ENCODE measurements at places on chromosomes 6 and 20.

- no peaks in the 10 kb centered on the region for H3K27me3 ChIP-seq
- no peak overlapping the region for H3K4me3 ChIP-seq
- no peak overlapping the region for H3K27ac ChIP-seq
- DNase-seq = no peak
- H3K36me3 ChIP-seq = no peaks in the 10 kb centered on the region
- H3K4me1 ChIP-seq = no peaks in the 10 kb centered on the region
These were observed 143.0 kb downstream of the TTLL2 start for GRCh38 chr6:167467793-167468431.

DNA sequence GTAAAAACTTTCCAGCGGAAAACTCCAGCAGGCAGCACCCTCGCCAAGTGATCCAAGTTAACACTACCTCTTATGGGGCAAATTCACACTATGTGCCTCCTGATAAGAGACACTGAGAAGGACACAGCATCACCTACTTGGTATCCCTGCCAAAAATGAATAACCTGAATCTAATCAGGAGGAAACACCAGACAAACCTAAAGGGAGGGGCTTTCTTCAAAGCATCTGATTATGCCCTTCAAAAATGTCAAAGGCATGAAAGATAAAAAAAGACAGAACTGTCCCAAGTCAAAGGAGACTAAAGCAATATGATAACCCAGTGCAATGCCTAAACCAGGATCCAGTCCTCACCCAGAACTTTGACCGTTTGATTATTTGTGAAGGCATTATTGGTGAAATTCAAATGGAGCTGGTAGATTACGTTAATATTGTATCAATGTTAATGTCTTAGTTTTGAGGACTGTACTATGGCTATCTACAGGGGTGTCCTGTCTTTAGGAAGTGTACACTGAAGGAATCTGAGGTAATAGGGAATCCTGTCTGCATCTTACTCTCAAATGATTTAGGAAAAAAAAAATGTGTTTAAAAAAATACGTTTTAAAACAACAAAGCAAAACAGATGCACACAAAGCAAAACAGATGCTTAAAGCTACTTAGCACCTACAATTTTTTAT lies 8.3 kb downstream of the TBC1D7 start:
- no peak overlapping the region for H3K27ac ChIP-seq
- no peaks in the 10 kb centered on the region for H3K27me3 ChIP-seq
- no peaks in the 10 kb centered on the region for H3K4me1 ChIP-seq
- no peak overlapping the region for H3K4me3 ChIP-seq
- H3K36me3 ChIP-seq = peaks cover 62% of the 10 kb centered on the region

- DNase-seq = peak; percentile 10
- no peaks in the 10 kb centered on the region for H3K36me3 ChIP-seq
- H3K4me1 ChIP-seq = peaks cover 2% of the 10 kb centered on the region
- no peak overlapping the region for H3K4me3 ChIP-seq
These were observed 105.5 kb downstream of the DHX35 start for GRCh38 chr20:39067526-39068216.

DNA sequence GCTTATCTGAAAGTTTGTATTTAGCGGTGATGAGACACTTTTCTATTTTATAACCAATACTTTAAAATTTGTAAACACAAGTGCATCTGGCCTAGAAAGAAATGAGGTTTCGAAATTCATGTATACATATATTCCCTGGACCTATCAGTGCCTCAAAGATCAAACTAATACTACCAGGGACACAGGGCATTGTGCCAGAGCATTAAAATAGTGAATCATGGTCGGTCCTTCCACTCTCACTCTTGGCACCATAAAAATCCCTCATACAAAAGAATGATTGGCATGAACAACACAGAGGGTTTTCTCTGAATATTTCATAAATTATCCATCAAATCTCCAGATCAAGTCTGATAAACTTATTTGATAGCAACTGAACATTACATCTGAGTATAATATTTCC lies 62.0 kb downstream of the MMUT start:
- no peaks in the 10 kb centered on the region for H3K4me1 ChIP-seq
- H3K27ac ChIP-seq = no peak overlapping the region
- no peak for DNase-seq
- no peaks in the 10 kb centered on the region for H3K36me3 ChIP-seq

DNA sequence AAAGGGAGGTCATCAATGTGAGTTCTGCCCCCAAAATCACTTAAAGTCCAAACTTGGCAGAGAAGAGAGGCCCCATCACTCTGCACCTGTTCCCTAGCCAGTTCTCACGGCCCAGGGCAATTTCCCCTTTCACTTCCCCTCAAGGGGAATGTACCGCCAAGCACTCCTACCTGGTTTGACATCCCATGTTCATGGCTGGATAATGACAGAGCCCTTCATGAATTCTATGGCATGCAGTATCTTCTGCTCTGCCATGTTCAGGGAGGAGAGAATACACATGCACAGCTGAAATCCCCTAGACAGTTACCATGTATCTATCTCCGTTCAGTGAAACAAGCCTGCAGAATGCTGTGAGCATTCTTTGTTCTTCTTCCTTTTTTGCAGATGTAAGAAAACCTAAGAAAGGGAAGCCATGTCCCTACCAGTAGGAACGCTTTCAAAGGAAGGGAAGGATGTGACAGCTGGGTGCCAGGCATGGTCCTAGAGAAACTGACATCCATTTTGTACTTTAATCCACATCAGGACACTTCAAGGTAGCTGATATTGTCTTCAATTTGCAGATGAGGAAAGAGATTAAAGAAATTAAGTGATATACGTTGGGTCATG lies 79.8 kb upstream of the ARID1B start:
- H3K36me3 ChIP-seq = no peaks in the 10 kb centered on the region
- H3K4me3 ChIP-seq = no peak overlapping the region
- no peak for DNase-seq

DNA sequence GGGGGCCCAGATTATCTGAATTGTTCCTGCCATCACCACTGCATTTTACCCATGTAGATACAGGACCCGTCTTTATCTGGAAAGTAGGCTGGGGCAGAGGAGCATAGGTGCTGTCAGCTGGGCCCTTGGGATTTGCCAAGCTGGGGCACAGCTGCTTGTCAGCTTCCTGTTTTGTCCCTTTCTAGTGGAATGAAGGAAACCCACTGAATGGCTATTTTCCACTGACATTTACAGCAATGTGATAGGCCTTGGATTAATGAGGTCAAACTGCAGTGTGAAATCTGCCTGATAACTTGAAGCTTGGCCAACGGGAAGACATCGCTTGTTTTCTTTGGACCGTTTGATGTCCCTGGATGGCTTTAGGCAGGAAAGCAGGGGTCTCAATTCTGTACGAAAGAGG lies 6.7 kb downstream of the PPP1R16B start:
- H3K27me3 ChIP-seq = peaks cover 41% of the 10 kb centered on the region
- no peaks in the 10 kb centered on the region for H3K4me1 ChIP-seq
- H3K36me3 ChIP-seq = no peaks in the 10 kb centered on the region
- DNase-seq = no peak

DNA sequence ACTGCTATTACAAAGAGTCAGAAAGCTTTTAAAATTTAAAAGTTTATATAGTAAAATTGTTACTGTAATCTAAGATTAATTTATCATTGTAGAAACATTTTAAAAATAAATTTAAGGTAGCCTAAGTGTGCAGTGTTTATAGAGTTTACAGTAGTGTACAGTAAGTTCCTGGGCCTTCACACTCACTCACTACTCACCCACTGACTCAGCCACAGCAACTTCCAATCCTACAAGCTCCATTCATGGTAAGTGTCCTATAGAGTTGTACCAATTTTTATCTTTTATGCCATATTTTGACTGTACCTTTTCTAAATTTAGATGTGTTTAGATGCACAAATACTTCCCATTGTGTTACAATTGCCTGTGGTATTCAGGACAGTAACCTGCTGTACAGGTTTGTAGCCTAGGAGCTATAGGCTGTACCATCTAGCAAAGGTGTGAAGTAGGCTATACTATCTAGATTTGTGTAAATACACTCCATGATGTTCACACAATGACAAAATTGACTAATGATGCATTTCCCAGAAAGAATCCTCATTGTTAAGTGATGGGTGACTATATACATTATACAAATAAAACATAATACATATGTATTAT lies 10.2 kb upstream of the TMEM170B start:
- DNase-seq = no peak
- peaks cover 4% of the 10 kb centered on the region for H3K27me3 ChIP-seq
- H3K36me3 ChIP-seq = no peaks in the 10 kb centered on the region
- no peak overlapping the region for H3K4me3 ChIP-seq

DNA sequence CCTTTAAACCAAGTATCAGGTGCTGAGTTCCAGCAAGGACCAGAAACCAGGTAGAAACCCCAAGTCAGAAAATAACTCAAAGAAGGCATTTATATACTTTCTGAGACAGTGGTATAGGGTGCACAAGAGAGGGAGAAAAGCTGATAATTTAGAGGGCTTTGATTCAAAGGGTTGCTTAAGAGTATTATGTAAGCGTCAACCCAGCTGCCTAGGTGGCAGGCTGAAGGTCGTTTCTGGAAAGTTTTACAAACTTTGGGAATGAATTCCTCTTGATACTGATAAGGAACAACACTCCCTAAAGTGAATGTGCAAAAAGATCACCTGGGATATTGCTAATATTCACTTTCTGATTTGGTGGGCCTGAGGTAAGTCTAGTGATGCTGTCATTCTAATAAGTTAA lies 800.7 kb downstream of the MAFB start:
- H3K36me3 ChIP-seq = no peaks in the 10 kb centered on the region
- no peak overlapping the region for H3K4me3 ChIP-seq
- peaks cover 3% of the 10 kb centered on the region for H3K27me3 ChIP-seq
- H3K27ac ChIP-seq = no peak overlapping the region
- peaks cover 16% of the 10 kb centered on the region for H3K4me1 ChIP-seq
- no peak for DNase-seq

- peaks cover 17% of the 10 kb centered on the region for H3K4me1 ChIP-seq
- peaks cover 68% of the 10 kb centered on the region for H3K27me3 ChIP-seq
- peak within 1 kb of the TSS; percentile 46 for H3K4me3 ChIP-seq
- H3K36me3 ChIP-seq = no peaks in the 10 kb centered on the region
- no peak for DNase-seq
- no peak within 1 kb of the TSS for H3K27ac ChIP-seq
These were observed at the start of gene FOXQ1 for GRCh38 chr6:1311400-1312202. Gene FOXQ1 (plus strand): TSS chr6:1312098. CDS start chr6:1312705, 607 bp downstream.

- H3K4me3 ChIP-seq = peak within 1 kb of the TSS; percentile 70
- H3K4me1 ChIP-seq = peaks cover 48% of the 10 kb centered on the region
- no peaks in the 10 kb centered on the region for H3K36me3 ChIP-seq
- H3K27ac ChIP-seq = peak within 1 kb of the TSS; percentile 84
- peak; percentile 62 for DNase-seq
These were observed at the start of gene PRDM1 for GRCh38 chr6:106085984-106086813. Gene PRDM1 (plus strand): TSS chr6:106086336. CDS start chr6:106086554, 218 bp downstream.

GRCh38 chr6:27144740-27145079 lies 102.8 kb upstream of the PRSS16 start:
- DNase-seq = no peak
- H3K4me1 ChIP-seq = peaks cover 9% of the 10 kb centered on the region
- no peaks in the 10 kb centered on the region for H3K27me3 ChIP-seq
- peak overlapping the region; percentile 87 for H3K4me3 ChIP-seq
- H3K27ac ChIP-seq = no peak overlapping the region
- H3K36me3 ChIP-seq = no peaks in the 10 kb centered on the region

DNA sequence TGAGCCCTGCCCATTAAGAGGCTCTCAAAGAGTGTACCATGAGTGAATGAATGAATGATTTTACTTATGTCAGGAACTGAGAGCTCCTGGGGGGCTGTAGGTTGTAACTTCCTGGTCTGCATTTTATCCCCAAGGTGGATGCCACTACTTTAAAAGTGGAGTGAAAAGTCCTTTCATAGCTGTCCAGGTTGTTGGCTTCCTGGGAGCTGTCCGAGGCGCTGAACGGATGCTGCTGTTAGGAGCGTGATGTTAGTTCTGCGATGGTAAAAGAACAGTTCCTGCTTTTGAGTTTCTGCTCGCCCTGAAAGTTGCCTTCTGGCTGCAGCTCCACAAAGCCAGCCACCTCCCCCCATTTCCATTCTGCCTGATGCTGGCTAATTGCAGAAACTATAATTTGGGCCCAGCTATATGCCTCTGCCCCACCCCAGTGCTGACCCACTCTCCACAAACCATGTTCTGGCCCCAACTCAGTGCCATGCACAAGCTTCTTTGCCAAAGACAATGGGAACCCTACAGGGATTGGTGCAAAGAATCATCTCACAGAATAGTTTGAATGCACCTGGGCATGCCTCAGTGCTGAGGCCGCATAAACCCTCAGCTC lies 330.9 kb upstream of the CDH4 start:
- no peak overlapping the region for H3K4me3 ChIP-seq
- H3K36me3 ChIP-seq = no peaks in the 10 kb centered on the region
- H3K27ac ChIP-seq = no peak overlapping the region
- H3K4me1 ChIP-seq = no peaks in the 10 kb centered on the region
- DNase-seq = peak; percentile 25

- no peaks in the 10 kb centered on the region for H3K36me3 ChIP-seq
- peak; percentile 47 for DNase-seq
- peaks cover 4% of the 10 kb centered on the region for H3K4me1 ChIP-seq
- peaks cover 21% of the 10 kb centered on the region for H3K27me3 ChIP-seq
- H3K27ac ChIP-seq = no peak overlapping the region
- H3K4me3 ChIP-seq = peak overlapping the region; percentile 57
These were observed 23.6 kb upstream of the TMEM181 start for GRCh38 chr6:158536084-158536890.

GRCh38 chr20:61557621-61558020 lies 305.6 kb downstream of the CDH4 start:
- H3K27ac ChIP-seq = no peak overlapping the region
- H3K27me3 ChIP-seq = no peaks in the 10 kb centered on the region
- peaks cover 27% of the 10 kb centered on the region for H3K4me1 ChIP-seq
- H3K36me3 ChIP-seq = no peaks in the 10 kb centered on the region
- no peak for DNase-seq

DNA sequence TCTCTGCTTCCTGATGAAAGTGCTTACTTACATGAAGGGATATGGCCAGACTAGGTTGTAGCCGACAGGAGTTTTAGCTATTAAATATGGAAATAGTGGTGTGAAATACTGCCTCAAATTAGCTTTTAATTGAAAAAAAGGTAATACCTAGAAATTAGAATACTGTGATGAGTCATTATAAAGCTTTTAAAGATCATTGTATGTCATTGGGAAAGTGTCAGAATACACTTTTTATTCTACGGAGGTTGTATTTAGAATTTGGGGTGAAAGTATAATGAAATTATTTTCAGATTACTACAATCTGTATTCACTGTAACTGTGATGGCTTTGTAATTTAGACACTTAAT lies 2.2 kb downstream of the LOC128125822 start:
- no peak overlapping the region for H3K27ac ChIP-seq
- peaks cover 14% of the 10 kb centered on the region for H3K4me1 ChIP-seq
- no peak for DNase-seq
- H3K4me3 ChIP-seq = peak overlapping the region; percentile 80
- peaks cover 28% of the 10 kb centered on the region for H3K36me3 ChIP-seq

DNA sequence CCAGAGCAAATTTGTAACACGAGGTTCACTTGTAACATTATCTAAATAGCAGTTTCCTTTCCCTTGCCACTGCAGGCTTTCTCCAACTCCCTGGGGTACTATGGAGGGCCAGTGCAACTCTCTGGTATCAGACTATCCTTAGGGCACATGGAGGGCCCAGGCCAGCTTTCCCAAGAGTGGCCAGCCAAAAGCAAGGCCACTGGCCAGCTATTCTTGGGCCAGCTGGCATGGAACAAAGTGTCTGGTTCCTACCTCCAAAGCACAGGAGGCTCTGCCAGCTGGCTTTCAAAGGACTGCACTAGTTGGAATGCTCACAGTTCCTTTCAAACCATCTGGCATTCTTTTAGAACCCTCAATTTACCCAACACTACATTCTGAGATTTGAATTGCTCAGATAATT lies 8.7 kb downstream of the RNF24 start:
- no peaks in the 10 kb centered on the region for H3K4me1 ChIP-seq
- peak; percentile 49 for DNase-seq
- no peak overlapping the region for H3K4me3 ChIP-seq
- no peaks in the 10 kb centered on the region for H3K36me3 ChIP-seq
